ENCODE measurements at places on chromosomes 5 and 9.
A peak's percentile ranks its signal among the peaks of the same experiment; 100 is the strongest.

- DNase-seq, result peak; percentile 60
These were observed 27.3 kb downstream of the ANP32B start for GRCh38 chr9:98010445-98010844.

DNA sequence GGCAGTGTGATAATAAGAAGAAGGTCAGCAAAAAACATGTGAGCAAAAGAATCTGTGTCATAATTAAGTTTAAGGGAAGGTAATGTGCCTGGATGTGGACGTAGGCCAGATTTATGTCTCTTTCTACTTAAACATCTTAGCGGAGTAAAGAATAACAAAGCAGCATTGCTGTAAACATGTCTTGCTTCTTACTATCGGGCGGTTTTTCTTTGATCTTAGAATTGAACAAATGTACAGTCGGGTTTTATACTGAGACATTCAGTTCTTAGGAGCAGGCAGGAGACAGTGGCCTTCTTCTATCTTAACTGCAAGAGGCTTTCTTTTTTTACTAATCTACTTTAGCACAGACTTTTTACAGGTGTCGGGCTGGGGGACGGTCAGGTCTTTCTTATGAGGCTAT lies 40.4 kb upstream of the FLT4 start:
- DNase-seq, result no peak

DNA sequence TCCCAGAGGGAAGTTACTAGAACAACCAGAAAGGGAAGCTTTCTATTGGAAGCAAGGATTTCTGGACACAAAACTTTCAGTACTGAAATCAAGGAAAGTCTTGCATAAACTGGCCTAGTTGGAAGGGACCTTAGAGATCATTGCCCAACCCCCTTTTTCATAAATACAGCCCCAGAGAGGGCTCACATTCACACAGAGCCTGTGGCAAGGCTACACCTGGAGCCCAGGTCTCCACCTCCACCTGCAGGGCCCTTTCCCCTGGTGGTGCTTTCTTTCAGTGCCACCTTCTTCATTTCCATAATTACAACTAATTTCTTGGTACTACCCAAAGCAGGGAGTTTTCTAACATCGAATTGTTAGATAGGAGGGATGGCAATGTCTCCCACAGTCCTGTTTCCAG lies 85.7 kb downstream of the ADRB2 start:
- DNase-seq, result no peak

GRCh38 chr9:86614871-86615849 lies 260.9 kb upstream of the TUT7 start:
- DNase-seq, result peak; percentile 46

- peak; percentile 57 for DNase-seq
These were observed 28.7 kb downstream of the DMRT3 start for GRCh38 chr9:1005043-1005667.

GRCh38 chr5:115132465-115132864 lies 37.2 kb downstream of the TRIM36 start:
- DNase-seq, result no peak

- DNase-seq, result no peak
These were observed 28.2 kb downstream of the PTGES start for GRCh38 chr9:129724456-129725190.

GRCh38 chr5:14281746-14282181 lies 138.6 kb downstream of the TRIO start:
- DNase-seq, result no peak

- no peak for DNase-seq
These were observed 17.3 kb downstream of the RECK start for GRCh38 chr9:36053971-36054370.

- no peak for DNase-seq
These were observed 576.1 kb downstream of the LRRC70 start for GRCh38 chr5:63154476-63155309.

GRCh38 chr9:83270116-83270515 lies 207.2 kb upstream of the RASEF start:
- no peak for DNase-seq

DNA sequence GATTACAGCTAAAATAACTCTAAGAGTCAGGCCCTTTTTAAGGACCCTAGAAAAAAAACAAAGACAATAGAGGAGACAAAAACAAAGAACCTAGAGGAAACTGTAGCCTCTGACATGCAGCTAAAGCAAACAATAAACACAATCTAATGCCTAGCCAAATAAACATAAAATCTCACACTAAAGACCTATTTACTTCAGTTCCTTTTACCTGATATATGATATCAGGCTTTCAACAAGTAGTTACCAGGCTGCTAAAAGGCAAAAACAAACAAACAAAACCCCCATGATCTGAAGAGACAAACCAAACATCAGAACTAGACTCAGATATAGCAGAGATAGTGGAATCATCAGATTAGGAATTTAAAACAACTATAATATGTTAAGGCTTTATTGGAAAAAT lies 226.5 kb upstream of the POU5F2 start:
- DNase-seq, result no peak

GRCh38 chr5:35244171-35244570 lies 13.9 kb upstream of the PRLR start:
- no peak for DNase-seq

GRCh38 chr9:135463140-135463539 lies 16.4 kb upstream of the PPP1R26 start:
- DNase-seq, result peak; percentile 43

- peak; percentile 47 for DNase-seq
These were observed 3.9 kb upstream of the LPCAT1 start for GRCh38 chr5:1527533-1528205.

DNA sequence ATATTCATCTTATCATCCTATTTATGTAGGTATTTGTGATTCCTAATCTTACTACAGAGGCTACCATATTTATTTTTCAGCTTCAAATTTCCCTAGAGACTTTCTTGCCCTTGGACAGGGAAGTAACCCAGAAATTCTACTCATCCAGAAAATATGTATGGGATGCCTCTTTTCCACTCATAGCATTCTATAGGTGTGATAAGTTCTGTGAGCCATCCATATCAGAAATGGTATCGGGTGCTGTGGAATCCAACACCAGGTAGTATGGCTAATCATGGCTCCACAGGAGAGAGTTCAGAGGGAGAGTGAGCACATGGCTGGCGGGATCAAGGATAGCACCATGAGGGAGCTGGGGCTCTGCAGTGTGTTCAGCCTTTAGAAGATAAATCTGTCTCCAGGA lies 349.3 kb upstream of the ACTBL2 start:
- no peak for DNase-seq

- peak; percentile 63 for DNase-seq
These were observed 34.2 kb downstream of the C9orf50 start for GRCh38 chr9:129586685-129587084.

DNA sequence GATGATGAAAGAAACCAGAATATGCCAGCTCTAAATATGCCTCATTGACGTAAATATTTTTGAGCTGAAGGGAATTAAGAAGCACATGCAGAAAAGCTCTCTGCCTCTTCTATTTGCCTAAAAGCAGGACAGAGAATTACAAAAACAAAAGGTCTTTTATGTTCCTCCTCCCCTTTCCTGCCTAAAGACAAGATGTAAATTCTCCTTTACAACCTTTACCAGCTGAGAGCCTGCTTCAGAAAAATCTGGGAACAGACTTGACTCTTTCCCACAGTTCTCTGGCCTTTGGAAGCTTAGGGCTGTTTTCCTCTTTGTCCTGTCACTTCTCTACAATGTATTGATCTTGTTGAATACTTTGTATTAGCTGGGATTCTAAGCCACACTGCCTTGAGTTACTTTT lies 199.7 kb downstream of the TMC1 start:
- DNase-seq, result peak; percentile 28

- DNase-seq, result peak; percentile 88
These were observed 777 bp downstream of the ENDOG start for GRCh38 chr9:128818839-128819715.

GRCh38 chr9:90766731-90767130 lies 34.9 kb upstream of the SYK start:
- DNase-seq, result no peak

GRCh38 chr9:89218040-89218928 lies 39.7 kb upstream of the SHC3 start:
- peak; percentile 44 for DNase-seq

- peak; percentile 74 for DNase-seq
These were observed 5.9 kb upstream of the FOXD1 start for GRCh38 chr5:73454379-73455036.

DNA sequence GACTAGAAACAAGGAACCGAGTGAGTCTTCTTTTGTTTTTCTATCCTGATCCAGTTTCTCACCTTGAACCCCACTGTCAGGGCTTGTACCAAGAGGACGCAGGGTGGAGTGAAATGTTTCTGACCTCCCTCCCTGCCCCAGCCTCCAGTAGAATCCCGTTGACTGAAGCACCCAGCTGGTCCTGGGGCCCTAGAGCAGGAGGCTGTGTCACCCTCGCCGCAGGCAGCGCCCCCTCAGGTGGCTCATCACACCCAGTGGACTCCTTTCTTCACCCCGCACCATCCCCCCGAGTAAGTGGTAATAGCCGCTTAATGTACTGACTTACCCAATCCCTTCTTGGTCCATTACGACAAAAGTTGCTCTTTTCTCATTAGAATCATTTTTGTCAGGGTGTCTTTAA lies 53.8 kb downstream of the MVB12B start:
- no peak for DNase-seq

DNA sequence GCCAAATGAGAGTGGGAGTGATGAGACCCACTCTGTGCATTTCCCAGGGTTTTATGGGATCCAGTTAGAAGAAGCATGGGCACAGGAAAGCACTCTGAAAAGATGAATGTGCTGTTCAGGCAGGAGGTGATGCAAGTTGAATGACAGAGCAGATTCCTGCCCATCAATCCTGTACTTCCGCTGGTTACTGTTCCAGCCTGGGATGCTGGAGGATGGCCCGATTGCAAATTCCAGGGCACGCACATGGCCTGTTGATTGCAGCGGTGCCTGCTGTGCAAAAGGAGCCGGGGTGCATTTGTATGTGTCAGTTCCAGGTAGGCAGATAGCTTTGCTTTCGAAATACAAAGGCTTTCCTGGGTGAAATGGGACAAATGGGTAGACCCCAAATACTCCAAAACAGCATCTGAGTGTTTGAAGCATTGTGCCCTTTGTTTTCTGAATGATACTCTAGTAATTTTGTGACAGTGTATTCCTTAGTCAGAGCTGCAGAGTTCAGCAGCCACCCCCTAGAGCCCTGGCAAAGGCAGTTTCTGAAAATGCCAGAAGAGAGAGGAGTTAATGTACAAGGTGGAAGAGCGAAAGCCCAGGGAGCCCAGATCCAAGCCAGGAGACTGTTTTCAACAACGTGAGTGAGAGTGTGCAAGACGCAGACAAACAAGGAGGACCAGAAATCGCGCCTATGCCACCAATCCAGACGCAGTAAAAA lies 454.2 kb upstream of the CLINT1 start:
- peak; percentile 60 for DNase-seq

DNA sequence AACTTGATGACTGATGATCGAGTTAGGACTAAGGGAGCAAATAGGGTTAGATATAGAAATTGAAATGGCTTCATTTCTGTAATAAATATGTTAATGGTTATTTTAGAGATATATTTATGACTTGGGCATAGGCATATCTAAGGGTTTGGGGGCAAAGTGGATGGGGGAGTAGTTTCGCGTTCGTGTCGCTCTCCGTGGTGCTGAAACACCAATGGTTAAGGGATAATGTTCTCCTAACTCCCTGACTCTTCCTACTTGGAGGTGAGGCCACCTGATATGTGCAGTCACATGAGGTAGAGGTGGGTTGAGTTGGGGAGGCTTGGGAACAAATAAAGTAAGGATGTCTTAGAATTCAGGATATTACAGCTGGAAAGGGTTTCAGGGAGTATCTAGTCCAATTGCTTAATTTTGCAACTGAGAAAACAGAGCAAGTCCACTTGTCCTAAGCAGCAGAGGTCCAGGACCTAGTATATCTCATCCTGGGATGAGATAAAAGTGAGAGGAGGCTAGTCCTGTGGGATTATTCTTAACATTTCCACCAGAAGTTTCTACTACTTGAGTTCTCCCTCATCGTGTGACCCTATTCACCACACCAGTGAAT lies 44.0 kb upstream of the MAP1B start:
- peak; percentile 42 for DNase-seq

DNA sequence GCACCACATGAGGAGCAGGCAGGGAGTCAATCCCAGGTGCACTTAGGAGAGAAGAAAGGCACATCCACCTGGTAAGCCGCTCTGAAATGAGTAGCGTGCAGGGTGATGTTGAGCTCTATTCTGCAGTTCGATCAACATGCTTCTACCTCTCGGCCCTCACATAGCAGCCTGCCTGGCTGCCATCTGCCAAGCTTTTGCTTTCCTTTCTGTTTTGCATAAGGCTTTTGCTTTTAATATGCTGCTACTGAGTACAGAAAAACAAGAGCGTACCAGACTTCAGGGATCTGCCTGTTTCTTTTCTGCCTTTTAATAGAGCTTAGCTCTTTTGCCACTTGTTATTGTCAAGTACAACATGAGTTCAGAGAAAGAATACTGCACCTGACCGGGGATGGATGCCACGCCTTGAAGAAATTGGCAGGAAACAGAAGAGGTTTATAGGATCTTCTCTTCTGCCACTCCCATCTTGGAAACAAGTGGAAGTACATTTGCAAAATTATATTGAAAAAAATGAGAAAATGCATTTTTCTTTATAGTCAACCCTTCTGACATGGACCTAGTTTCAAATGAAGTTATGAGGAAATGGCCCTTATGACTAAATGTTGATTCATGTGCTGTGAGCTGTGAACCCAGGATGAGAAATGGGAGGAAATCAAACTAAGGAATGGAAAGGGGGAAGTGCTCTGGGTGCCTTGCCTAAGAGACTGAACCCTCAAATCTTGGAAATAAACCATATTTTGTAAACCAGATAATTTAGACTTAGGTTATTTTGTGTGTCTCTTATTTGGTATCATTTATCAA lies 4.0 kb upstream of the FCHO2 start:
- no peak for DNase-seq

- DNase-seq, result no peak
These were observed 115.2 kb upstream of the LHFPL2 start for GRCh38 chr5:78763659-78764189.

DNA sequence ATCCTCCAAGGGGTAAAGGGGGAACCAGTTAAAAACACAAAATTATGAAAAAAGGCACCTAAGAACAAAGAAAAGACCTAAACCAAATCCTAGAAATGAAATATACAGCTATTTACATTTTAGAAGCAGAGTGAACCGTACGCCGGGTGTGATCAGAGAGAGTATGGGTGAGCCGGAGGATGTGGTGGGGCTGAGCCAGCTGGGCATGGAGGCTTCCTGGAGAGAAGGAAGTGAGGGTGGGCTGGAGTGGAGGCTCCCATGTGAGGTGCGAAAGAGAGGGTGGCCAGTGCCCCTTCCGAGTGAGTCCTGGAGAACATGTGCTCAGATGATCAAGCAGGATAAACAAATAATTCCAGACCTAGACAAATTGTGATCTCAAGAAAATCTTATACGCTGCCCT lies 111.6 kb downstream of the CACNA1B start:
- DNase-seq, result no peak

DNA sequence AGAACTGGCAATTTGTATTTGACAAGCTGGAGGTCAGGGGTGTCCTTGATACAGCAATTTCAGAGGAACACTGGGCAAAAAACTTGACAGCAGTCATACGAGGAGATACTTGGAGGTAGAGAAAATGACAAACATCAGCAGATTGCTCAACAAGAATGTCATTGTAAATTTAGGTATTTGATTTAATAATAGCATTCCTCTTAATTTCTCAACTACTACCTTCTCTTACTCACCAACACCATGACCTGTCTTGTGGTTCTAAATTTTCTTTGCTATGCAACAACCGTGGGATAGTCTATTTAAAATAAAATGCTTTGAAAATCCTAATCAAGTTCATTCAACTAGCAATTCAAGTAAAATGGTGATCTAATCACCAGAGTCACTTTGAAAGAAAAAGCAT lies 128.4 kb downstream of the DNAH5 start:
- DNase-seq, result no peak

Data from H7 (cell line).